Pancreas (tissue), 10 donors: ENCODE measurements at places on chromosomes 4 and X. TPM values are rescaled to one million over a fixed set of nuclear protein-coding genes. Genes with fewer than 3 reads are reported as not detected.

- no peak for DNase-seq
Observed at GRCh38 chr4:145177511-145177905, 2.9 kb downstream of the OTUD4 start.

GRCh38 chr4:118225511-118225910 lies 127.3 kb downstream of the PRSS12 start:
- no peak for DNase-seq

DNA sequence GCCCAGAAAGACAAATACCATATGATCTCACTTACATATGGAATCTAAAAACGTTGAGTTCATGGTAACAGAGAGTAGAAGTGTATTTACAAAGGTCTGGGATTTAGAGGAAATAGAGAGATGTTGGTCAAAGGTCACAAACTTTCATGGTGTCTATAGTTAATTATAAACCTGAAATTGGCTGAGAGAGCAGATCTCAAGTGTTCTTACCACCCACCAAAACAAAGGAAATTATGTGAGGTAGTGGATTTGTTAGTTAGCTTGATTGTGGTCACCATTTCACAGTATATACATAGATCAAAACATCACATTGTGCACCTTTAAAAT lies 186.8 kb downstream of the NWD2 start:
- DNase-seq: no peak

DNA sequence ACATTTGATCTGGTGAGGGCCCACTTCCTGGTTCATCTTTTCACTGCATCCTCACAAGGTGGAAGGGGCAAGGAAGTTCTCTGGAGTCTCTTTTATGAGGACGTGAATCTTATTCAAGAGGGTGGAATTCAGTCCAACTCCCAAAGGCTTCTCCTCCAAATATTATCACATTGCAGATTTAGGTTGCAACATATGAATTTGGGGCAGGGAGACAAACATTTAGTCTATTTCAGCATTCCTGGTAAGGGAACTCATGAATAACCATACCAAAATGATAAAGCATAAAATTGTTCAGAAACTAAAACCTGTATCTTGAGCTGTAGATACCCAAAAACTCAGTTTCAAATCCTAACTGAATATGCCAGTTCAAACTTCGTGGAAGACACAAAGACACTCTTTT lies 246.8 kb downstream of the QDPR start:
- DNase-seq: no peak

DNA sequence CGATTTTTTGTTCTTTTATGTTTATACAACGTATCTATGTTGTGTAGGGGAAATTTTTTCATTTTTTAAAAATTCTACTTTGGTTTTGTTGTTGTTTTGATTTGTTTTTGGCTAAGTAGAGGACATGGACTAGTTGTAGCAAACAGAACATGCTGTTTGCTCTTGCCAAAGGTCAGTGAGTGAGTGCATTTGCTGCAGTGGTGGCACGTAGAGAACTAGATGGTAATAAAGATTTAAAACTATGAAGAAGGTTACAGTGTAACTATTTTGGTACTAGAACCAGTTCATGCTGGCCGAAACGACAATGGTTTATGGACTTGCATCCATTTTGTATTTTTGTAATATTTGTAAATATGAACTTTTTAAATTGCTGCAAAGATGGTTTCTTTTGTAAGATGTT lies 1.9 kb upstream of the SCML1 start:
- DNase-seq: no peak

Gene FAT1
- total RNA-seq: 82.3 TPM
